ENCODE measurements at places on chromosomes 2 and 18.
A peak's percentile ranks its signal among the peaks of the same experiment; 100 is the strongest.

GRCh38 chr2:108594132-108594981 is 60.1 kb downstream of the LIMS1 start:
- DNase-seq, result no peak

- peak; percentile 28 for DNase-seq
Measured at GRCh38 chr2:223860809-223861738, 23.7 kb upstream of the AP1S3 start.

GRCh38 chr18:36176711-36177110 is 10.6 kb upstream of the MOCOS start:
- no peak for DNase-seq

DNA sequence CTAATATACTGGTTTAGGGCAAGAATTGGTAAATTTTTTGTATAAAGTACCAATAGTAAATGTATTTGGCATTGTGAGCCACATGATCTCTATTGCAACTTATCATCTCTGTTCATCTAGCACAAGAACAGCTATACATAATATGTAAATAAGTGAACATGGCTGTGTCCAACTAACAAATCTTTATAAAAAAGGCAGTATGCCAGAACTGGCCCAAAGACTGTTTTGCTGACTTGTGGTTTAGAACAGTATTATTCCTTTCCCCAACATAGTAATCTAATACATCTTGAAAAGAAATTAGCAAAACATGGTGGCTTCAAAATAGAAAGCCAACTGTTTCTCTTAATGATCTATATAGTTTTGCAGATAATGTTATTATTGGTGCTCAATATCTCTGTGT is 441.4 kb upstream of the CELF4 start:
- no peak for DNase-seq

GRCh38 chr2:233165895-233166661 is 85.4 kb upstream of the ATG16L1 start:
- peak; percentile 7 for DNase-seq

DNA sequence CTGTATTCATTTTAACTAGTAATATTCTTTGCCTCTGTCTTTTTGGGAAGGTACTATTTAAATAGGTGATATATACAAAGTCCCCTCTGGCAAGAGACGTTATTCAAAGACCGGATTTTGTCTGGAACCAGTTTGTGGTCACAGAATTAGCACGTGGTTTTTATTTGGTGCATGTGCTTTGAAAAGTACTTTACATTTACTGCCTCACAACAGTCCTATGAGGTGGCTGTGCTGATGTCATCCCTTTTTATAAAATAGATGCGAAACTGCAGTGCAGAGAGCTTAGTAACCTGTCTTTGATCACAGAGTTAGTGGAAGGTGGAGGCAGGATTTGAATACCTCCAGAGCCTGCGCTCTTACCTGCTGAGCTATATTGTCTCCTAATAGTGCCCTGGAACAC is 4.0 kb downstream of the LPIN1 start:
- DNase-seq, result no peak

DNA sequence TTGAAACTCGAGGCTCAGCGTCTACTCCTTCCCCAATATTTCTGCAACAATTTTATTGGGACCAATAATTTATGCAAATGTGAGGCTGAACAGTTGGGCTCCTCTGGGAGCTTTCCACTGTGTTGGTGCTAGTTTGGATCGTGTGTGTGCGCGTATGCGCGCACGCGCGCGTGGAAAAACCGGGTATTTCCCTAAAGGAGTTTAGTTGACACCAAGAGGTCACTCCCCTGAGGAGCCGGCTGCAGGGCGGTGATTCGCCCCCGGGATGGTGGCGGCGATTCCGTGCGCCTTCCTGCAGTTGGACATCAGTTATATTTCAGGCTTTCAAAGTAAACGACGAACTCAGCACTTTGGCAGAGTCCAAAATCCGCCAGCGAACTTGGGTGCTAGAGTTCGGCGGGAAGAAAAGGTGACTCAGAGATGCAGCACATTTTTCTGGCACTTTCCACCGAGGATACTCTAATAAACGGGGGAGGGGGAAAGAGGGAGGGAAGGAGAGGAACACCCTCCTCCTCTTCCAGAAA is 186.5 kb upstream of the FANCL start:
- no peak for DNase-seq

DNA sequence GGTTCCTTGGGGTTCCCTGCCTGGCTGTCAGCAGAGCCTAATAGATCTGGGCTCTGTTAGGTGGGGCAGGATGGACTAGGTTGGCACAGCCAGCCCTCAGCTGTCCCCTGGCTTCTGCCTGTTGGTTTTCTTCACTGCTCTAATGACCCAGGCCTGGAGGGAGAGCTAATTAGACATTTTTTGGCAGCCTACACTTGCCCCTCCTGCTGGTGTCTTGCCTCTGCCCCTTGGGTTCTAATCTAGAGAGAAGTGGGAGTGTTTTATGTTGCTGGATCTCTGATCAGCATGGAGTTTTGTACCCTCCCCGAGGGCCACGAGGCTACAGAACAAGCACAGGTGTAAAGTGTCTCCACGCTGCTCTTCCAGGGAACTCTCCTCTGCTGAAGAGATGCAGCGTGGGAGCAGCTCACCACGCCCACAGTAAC is 199.4 kb upstream of the RASGRP3 start:
- DNase-seq, result no peak

DNA sequence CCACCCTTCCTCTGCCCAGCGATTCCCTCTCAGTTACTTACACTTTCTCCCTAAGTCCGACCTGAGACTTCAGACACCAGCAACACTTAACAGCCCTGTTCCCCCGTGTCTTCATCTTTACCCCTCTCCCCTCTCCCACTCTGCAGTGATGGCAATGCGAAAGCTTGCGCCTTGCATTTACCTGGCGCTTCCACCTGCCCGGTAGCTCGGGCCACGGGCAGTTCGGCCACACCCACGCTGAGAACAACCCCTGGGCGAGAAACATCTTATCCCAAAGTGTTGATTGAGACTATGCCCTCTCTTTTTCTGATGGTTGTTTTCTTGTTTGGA is 558 bp downstream of the DNAJC10 start:
- DNase-seq, result no peak

GRCh38 chr2:191933307-191934105 is 86.6 kb upstream of the CAVIN2 start:
- no peak for DNase-seq

- no peak for DNase-seq
Measured at GRCh38 chr2:159110784-159111183, 142.3 kb downstream of the TANC1 start.

- no peak for DNase-seq
Measured at GRCh38 chr2:198857246-198857645, 600.5 kb downstream of the SATB2 start.

DNA sequence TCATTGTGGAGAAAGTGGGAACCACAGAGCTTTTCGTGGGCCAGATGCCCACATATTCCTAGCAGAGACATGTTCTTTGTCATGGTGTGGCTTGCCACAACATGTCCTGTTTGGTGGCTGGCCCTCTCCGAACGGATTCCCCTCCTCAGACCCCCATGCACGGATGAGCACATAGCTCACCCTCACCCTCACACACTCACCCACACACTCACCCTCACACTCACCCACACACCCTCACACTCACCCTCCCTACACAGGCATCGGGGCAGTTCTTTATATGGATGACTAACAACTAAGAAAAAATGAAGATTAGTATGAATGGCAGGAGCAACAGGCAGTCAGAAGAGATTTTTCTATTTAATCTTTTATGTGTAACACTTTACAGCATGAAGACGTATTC is 149.9 kb downstream of the ZNF236 start:
- no peak for DNase-seq

DNA sequence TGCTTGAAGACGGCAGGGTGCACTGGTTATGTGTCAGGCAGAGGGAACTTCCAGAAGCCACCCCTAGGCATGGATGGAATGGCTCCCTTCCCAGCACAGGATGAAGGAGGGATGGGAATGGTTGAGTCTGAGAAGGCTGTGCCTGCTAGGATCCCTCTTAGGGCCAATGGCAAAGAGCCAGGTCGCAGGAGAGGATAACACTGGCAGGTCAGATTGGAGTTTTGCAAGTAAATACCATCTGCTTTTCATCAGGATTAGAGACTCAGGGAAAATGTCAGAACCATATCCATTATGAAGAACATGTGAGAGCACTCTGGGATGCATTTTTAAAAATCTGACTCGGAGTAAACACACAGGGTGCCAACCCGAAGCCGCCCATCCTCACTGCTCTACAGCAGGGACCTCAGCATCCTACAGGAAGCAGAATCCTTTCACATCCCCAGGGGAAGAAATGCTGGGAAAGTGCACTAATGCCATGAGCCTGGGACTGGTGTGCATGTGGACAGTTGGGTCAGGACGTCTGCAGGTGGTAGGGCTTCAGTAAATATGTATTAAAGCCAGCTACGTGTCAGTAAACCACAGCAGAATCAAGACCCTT is 139.9 kb downstream of the MYT1L start:
- DNase-seq, result no peak

DNA sequence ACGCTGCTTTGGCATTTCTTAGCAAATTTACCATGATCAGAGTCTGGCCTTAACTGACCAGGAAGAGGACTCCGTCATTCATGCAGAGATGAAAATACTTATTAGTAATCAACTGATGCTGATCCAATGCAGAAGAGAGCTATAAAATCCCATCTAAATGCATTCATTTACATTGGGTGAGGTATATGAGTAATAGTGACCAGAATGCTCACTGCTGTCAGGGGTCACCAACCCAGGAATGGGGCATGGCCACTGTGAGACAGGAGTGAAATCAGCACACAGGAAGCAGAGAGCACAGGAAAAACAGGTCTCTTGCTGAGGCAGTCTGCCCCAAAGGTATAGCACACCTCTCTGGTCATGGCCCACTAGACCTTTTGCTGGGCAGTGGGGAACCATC is 68.1 kb upstream of the TMEM247 start:
- no peak for DNase-seq

GRCh38 chr2:28681158-28681571 is 70.5 kb upstream of the PPP1CB start:
- no peak for DNase-seq

DNA sequence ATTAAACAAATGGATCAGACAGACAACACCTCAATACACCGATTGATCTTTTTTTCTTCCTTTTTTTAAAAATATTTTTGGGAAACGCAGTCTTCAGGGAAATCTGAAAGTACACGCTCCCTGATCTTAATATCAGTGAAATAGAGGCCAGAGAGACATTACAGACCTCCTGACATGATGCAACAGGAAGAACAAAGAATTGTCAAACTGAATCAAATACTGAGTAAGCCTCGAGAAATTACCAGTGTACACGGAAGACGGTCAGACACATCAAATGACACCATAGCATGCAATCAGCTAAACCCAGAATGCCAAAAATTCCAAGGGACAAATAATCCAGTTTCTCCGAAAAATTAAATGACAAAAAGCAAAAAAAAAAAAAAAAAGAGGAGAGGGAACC is 80.2 kb upstream of the NFU1 start:
- no peak for DNase-seq

GRCh38 chr2:180419212-180419611 is 412.1 kb upstream of the CWC22 start:
- no peak for DNase-seq

- DNase-seq, result no peak
Measured at GRCh38 chr2:156505696-156506095, 69.5 kb downstream of the GPD2 start.

DNA sequence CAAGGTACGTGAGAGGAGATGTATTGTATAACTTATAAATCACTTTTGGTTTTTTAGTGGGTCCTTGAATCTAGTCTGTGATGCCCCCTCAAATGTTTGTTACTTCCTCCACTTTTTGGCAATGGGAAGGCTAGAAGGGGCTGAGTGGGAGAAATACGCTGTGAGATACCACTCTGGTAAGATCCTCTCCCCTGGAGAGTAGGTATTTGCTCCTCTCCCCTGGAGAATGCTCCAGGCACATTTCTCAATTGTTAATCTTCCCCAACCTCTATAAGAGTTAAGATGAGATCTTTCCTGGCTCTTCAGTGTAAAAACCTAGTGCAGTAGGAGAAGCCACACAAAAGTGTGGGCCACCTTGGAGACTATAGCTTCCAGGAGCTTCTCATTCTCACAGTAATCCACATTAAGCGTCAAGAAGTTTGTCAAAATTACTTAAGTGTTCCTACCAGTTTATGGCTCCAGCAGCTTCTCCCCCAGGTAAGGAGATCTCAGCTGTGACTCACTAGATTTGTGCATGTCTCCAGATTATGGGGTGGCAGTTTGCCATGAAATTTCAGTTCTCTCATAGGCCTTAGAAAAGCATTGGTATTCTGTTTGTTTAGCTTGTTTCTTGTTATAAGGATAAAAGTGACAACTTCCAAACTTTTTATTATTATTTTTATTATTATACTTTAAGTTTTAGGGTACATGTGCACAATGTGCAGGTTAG is 182.6 kb downstream of the FSIP2 start:
- DNase-seq, result no peak

- DNase-seq, result no peak
Measured at GRCh38 chr2:147096671-147097070, 748.2 kb upstream of the ACVR2A start.

GRCh38 chr2:144643537-144644336 is 123.8 kb upstream of the ZEB2 start:
- no peak for DNase-seq

- DNase-seq, result no peak
Measured at GRCh38 chr2:1421731-1422130, 8.5 kb downstream of the TPO start.

- DNase-seq, result no peak
Measured at GRCh38 chr2:13014783-13015182, 298.0 kb downstream of the TRIB2 start.

DNA sequence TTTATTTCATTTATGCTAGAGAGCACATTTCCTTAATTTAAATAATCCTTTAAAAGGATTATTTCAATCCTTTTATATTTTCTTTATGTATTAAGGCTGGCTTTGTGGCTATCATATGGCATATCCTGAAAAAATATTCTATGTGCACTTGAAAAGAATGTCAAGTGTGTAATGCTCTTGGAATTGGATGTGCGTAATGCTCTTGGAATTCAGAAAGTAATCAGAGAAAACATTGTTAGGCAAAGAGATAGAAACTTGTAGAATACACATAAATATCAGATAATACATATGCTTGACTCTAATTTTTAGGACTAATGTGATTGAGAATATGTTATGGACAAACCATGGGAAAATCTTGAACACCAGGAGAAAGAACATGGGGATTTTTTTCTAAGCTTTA is 197.5 kb upstream of the COL3A1 start:
- DNase-seq, result no peak

GRCh38 chr18:45774065-45774521 is 50.1 kb downstream of the SLC14A1 start:
- no peak for DNase-seq

- DNase-seq, result no peak
Measured at GRCh38 chr2:236041616-236042015, 126.6 kb downstream of the GBX2 start.

GRCh38 chr2:158994920-158995676 is 26.7 kb downstream of the TANC1 start:
- no peak for DNase-seq

GRCh38 chr2:24115057-24115456 is 8.1 kb downstream of the PFN4 start:
- no peak for DNase-seq
